ENCODE measurements at places on chromosomes 4 and X.

DNA sequence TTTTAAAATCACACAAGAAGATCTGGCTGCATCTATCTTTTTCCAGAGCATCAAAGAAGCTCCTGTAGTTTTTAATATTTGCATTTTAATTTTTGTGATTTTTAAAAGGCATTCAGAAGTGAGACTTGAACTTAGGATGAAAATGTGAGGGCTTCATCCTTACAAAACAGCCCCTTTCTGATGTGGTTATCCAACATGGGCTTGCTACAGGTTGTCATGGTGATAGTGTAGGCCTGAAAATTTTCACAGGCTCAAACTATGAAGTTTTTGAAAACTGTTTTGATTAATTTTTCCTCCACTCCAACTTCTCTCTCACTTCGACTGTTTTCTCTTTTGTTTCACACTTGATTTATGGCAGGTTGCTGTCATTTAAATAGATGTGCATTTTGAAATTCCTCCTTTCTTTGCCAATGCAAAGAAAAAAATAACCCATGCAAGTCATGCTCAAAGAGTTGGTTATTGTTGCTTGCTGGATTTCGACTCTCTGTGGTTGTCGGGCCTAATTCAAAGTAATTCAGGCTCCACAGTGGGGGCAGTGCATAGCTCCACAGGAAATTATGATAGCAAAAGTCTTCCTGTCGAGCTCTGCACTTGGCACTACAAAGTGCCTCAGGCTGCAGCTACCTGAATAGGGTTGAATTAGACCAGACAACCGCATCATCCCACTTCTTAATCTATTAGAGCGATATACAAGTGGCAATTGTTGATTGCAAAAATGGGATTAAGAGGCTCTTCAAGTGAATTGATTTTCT lies 201.0 kb upstream of the GPR101 start:
- no peak for DNase-seq

- no peak for DNase-seq
Observed at GRCh38 chr4:968621-969394, 4.6 kb downstream of the DGKQ start.

DNA sequence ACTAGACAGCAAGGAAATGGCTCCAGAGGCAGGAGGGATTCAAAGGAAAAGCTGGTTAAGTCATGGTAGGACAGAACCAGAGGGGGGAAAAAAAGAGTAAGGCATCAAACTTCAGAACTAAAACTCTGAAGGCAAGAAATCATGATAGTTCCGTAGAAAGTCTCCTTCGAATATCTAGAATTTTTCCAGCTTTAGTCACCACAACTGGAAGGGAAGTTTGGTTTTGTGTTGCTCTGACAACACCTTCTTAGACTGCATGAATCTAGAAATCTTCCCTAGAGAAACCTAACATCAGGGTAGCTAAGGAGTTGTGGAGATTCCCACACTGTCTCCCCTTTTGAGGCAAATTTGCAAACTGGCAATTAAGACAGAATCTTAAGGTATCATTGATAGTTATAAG lies 33.7 kb downstream of the AMMECR1 start:
- no peak for DNase-seq

DNA sequence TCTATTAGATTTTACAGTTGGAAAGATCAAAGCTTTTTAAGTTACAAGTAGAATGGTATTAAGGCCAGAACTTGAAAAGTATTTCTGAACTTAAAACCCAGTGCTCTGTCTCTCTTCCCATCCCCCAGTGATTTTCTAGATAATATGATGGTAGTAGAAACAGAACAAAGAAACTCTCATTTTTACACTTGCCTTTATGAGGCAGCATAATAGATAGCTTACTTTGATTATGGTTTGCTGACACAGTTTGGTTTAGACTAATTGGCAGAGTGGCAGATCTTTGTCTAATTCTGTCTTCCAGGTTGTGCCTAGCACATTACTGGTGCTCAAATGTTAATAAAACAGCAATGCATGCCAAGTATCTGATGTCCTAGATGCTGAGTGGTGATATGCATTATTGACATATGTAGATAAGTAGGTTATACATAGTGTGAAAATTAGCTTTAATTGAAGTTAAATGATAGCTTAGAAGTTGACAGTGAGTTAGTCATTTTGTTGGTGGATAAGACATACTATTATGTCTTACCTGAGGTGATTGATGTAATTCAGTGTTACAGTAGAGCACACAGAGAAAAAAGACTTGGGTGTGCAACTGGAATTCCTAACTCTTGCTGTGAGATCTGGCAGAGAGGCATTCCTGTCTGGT lies 4.3 kb upstream of the RAPGEF2 start:
- no peak for DNase-seq

DNA sequence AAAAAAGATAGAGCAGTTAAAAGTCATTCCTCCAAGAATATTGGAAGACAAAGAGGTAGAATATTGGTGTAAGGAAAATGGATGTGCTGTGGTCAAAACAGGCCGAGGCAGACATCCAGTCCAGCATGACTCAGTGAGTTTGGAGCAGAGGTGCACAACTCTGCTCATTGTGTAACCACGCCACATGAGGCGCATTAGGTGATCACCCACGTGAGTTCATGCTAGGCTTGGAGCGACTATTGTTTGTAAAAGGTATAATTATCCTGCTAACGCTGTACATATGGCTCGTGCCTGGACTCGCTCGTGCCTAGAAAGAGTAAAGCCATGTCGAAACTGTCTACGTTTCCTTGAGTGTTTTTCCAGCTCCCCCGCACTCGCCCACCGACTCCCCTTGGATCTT lies 23.9 kb downstream of the C4orf54 start:
- no peak for DNase-seq

DNA sequence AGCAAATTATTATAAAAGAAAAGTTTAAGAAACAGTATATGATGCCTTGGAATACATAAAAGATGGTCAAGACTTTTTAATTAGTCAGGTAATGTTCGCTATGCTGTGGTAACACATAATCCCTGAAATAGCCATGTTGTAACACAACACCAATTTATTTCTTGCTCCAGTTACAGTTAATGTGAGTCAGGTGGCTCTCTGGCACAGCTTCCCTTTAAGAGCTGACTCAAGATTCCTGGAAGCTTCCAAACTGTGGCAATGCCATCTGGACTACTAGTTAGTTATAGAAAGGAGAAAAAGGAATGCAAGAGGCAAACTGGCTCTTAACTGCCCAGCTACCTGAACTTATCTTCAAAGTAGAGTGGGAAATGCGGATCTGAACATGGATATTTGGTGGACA lies 210.5 kb downstream of the CHM start:
- DNase-seq = no peak
